ENCODE measurements at places on chromosomes 1 and 21.

DNA sequence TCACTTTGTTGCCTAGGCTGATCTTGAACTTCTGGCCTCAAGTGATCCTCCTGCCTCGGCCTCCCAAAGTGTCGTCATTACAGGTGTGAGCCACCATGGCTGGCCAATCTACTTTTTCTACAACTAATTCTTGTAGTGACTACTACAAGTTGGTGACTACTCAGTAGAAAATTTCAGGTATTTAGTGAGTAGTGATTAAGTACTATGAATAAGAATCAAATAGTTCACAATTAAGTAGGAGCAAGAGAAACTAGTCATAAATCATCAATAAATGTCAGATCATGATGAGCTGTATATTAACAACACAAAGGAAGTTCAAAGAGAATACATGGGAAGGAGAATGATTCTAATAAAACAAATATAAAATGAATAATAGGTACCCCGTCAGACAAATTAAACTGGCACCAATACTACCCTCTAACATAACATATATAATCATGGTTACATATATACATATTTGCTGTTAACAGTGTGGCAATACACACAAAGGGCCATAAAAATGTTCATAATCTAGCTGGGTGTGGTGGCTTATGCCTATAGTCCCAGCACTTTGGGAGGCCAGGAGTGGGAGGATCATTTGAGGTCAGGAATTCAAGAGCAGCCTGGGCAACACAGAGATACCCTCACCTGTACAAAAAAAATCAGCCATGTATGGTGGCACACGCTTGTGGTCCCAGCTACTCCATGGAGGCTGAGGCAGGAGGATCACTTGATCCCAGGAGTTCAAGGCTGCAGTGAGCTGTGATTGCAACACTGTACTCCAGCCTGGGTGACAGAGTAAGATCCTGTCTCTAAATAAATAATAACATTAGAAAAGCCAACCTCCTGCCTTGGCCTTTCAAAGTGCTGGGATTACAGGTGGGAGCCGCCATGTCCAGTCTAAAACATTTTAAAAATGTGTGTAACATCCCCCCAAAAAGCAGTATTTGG lies 19.1 kb downstream of the YY1AP1 start:
- DNase-seq: no peak

- DNase-seq: no peak
Measured at GRCh38 chr1:180287988-180288705, 58.1 kb downstream of the LHX4 start.

- DNase-seq: no peak
Measured at GRCh38 chr1:236063919-236064673, 794 bp downstream of the NID1 start.

- no peak for DNase-seq
Measured at GRCh38 chr1:179743679-179744400, 749 bp downstream of the FAM163A start.

GRCh38 chr1:177897998-177898654 lies 71.7 kb downstream of the SEC16B start:
- DNase-seq: no peak
